Heart left ventricle (tissue), 16 donors: ENCODE measurements at places on chromosomes 6 and 20. TPM values are rescaled to one million over a fixed set of nuclear protein-coding genes. Genes with fewer than 3 reads are reported as not detected.

GRCh38 chr20:24522452-24523330 is 53.3 kb downstream of the SYNDIG1 start:
- DNase-seq = no peak

GRCh38 chr6:72530750-72531149 is 91.1 kb upstream of the KCNQ5 start:
- no peak for DNase-seq

GRCh38 chr20:53658322-53658721 is 64.7 kb upstream of the ZNF217 start:
- no peak for DNase-seq

- DNase-seq = no peak
These were observed 82.3 kb upstream of the MPC1 start for GRCh38 chr6:166465003-166465399.

CNR1 gene
- 0.42 TPM for total RNA-seq

RBPJL gene
- not detected for total RNA-seq
